Dorsolateral prefrontal cortex (tissue), 122 donors: ENCODE measurements at places on chromosomes 4 and X. TPM values are rescaled to one million over a fixed set of nuclear protein-coding genes. Genes with fewer than 3 reads are reported as not detected.

DNA sequence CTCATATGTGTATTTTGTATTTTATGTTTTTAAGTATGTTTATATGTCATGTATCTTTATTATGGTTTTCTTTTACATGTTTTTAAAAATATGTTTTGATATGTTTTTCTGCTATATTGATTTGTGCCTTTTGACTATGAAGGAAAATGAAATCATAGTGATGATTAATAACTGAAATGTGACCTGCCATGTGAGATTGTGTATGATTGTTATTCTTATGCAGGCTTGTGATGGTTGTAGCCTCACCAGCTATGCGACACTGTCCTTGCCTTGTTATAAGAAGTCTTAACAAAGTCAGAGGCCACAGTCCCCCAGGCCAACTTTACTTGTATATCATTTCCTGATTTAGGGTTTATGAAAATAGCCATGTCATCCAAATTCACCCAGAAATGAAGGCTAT lies 83.2 kb downstream of the TMEM131L start:
- DNase-seq: no peak

DNA sequence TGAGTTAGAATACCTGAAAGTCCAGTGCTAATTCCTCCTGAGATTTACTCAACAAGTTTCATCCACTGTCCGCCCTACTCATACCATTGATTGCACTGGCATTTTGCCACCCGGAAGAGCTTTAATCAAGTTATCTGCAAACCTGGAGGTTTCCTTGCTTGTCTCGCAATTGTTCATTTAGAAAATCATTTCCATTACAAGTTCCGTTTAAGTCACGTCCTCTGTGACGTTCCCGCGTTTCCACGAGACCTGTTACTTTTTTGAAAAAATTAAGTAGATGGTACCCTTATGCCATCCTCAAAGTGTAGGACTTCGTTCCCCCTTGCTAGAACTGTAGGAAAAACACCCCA lies 761 bp upstream of the FRYL start:
- DNase-seq: no peak

GRCh38 chrX:115913575-115913974 lies 257.0 kb upstream of the AGTR2 start:
- no peak for DNase-seq

GRCh38 chrX:70033348-70034051 lies 16.2 kb downstream of the AWAT2 start:
- DNase-seq: no peak

DNA sequence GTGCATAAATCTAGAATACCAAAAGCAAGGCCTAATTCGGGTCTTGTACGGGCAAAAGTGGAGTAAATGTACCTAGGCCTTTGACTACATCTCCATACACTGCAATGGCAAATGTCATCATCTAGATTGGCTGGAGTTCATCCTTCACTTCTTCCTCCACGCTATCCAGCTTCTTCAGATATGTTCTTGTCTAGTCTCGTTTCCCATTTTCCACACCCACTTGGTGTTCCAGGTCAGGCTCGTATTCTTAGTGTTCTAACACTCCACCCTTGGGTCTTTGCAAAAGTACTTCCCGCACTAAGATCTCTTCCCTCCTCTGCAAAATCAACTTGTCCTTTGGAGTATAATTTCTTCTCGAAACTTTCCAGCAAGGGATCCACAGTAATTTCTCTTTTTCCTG lies 1.4 kb downstream of the COQ2 start:
- DNase-seq: no peak

OPRPN gene
- total RNA-seq: not detected

TRIM61 gene
- not detected for total RNA-seq

CXXC4 gene
- total RNA-seq: 15.3 TPM
